NCI-H524 treated with DMSO at 0.1 percent for 48 hours (cell line): ENCODE measurements at places on chromosomes 3 and 15.

DNA sequence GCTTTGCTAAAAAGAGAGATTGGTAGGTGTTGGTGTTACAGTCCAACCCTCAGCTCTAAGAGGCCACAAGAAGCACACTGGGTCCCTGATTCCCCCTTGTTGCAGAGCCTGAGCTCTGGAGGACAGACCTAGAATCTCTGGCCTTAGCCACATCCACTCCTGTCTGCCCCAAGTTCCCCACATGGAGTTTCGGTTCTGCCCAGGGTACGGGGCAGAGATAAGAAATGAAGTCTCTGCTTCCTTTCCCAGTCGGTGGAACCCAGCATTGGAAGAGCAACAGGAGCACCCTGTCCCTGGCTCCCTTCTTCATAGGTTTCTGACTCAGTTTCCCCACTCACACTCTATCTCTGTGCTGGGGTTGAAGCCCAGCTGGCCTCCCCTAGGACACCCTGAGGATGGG is 13.2 kb downstream of the PRR23E start:
- DNase-seq: no peak

DNA sequence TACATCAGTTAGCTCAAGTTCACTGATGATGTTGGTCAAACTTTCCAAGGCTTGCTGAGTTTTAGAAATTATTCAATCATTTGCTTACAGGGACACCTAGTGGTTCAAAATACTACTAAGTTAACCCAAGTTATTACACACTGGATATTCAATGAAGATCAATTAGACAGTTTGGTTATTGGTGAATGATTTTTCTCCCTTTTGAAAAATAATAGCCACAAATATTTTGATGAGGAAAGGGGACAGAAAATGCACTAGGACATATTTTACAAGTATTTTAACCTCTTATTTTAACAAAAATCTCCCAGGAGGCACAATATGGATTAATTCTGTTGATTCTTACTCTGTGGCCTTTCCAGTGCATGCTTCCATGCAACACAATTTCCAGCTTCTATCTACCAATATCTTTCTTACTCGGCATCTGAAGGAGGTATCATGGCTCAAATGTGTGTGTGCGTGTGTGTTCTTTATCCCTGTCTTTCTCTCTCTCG is 20.1 kb upstream of the GOLGA6L2 start:
- DNase-seq: peak; percentile 9

DNA sequence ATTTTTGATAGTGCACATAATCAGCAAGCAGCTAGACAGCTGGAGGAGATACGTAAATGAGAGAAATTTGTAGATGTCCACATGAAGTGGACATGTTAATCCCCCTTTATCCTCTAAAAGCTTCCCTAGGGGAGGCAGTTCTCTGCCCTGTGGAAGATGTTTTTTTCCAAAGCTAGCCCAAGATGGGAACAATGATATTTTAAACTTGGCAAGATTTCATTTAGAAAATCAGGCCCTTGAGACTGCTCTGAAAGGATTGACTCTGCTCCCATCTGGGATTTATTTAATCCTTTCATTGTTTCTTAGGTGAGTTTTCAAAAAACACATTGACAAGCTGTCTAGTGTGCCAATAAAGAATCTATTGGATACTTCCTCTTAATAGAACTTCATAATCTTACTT is 92.0 kb downstream of the SYNPR start:
- peak; percentile 86 for DNase-seq

GRCh38 chr3:134710313-134710680 is 59.5 kb upstream of the KY start:
- no peak for DNase-seq

DNA sequence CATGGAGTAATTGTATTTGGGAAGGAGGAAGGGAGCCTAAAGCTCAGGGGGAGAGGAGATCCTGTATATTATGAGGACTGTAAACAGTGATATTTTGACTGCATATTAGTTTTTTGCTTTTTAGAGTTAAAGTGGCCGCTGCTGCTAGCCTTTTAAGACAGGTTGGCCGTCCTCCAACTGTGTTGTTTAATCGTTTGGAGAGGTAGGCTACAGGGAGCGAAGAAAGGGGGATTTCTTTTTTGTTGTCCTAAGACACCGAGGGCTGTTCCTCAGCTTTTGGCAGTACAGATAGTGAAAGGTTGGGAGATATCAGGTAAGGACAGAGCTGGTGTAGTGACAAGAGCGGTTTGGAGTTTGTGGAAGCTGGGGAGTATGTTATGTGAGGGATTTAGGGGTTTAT is 38.2 kb upstream of the RNF7 start:
- no peak for DNase-seq

DNA sequence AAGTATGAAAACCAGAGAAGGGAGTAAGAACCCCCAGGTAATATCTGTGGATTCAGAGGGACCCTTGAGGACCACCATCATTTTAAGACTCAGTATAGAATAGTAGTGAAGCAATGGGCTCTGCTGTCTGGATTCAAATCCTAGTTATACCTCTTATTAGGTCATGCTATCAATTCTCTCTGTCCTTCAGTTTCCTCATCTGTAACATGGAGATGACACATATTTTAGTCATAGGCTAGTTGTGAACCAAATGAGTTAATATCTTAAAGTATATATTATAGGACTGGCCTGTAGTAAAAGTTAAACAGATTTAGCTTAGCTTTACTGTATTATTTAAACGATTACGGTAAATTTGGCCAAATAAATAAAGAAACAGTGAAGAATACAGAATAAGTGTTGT is 177.3 kb upstream of the GOLIM4 start:
- no peak for DNase-seq

- DNase-seq: peak; percentile 41
Measured at GRCh38 chr3:52004163-52004787, 8.6 kb upstream of the RPL29 start.

- no peak for DNase-seq
Measured at GRCh38 chr3:57864853-57865252, 108.7 kb downstream of the SLMAP start.

- no peak for DNase-seq
Measured at GRCh38 chr15:98127586-98127985, 167.1 kb downstream of the ARRDC4 start.

- DNase-seq: no peak
Measured at GRCh38 chr3:118688396-118688884, 346.2 kb downstream of the IGSF11 start.

- no peak for DNase-seq
Measured at GRCh38 chr15:101620671-101621070, 31.5 kb downstream of the TM2D3 start.

- DNase-seq: no peak
Measured at GRCh38 chr3:6250167-6250566, 610.7 kb upstream of the GRM7 start.
